ENCODE measurements at places on chromosomes 11 and 22.
A peak's percentile ranks its signal among the peaks of the same experiment; 100 is the strongest.

- no peak for DNase-seq
Measured at GRCh38 chr11:74678041-74678440, 53.2 kb downstream of the CHRDL2 start.

DNA sequence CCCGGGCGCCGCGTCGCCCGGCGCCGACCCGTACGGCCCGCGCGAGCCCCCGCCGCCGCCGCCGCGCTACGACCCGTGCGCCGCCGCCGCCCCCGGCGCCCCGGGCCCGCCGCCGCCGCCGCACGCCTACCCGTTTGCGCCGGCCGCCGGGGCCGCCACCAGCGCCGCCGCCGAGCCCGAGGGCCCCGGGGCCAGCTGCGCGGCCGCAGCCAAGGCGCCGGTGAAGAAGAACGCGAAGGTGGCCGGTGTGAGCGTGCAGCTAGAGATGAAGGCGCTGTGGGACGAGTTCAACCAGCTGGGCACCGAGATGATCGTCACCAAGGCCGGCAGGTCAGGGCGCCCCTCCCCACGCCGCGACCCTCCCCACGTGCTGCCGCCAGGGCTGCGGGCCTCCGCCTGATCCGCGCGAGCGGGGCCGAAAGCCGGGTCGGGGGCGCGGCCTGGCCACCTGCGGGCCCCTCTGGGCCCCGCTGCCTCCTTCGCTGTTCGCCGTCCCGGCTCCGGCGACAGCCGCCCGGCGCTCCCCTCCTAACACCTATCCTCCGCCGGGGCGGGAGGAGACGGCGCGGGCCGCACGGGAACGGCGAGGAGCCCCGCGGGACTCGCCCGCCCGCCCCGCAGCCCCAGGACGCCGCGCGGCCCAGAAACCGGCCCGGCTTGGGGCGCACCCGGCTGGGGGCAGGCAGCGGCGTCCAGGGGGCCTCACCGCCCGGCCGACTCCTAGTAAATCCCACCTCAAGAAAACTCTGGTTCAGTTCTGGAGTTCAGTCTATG, 560 bp downstream of the TBX1 start:
- DNase-seq: no peak

DNA sequence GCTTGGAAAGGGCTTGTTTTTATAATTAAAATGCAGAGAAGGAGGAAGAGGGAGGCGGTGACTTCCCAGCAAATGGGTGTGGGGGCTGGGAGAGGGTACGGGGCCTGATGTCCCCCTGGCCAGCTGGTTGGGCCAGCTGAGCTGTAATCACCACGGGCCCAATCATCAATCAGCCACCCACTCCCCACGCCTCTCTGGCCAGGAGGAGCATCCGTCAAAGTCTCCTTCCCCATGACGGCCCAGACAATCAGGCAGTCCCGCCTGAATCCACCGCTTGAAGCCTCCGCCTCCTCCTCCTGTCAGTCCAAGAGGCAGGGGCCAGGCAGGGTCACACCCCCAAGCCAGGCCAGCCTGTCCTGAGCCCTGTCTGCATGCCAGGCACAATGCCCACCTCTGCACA, 13.3 kb upstream of the CABP7 start:
- no peak for DNase-seq

DNA sequence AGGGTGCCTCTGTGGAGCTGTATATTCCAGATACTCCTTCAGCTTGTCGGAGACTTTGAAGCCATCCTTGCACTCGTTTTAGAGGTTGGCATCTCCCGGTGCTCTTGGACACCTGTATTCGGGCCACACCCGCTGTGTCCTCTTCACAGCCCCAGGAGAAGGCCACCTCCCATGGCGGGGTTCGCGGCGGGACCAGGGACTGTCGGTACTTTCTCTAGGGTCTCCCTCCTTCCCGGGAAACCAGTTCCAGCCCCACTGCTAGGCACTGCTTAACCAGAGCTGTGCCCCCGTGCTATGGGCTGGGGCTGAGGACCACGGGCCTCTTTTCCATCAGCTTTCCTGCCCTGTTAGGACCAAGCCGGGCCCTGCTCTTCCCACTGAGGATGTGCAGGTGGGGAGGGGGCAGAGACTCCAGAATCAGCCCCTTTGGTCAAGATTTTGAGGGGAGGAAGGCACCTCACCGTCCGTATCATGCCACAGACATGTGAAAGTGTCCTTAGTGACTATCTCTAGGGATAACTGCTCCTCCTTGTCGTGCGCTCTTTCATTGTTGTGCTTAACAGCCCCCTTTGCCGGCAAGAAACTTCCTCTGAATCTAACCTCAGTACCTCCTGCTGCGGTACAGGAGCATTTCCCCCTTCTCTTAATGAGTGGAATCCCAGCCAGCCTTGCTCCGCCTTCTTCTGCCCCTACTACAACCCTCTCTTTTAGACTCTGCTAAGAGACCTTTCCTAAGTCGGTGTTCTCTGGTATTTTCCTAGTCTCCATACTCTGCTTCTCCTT, 1.2 kb upstream of the B3GAT1 start:
- no peak for DNase-seq

DNA sequence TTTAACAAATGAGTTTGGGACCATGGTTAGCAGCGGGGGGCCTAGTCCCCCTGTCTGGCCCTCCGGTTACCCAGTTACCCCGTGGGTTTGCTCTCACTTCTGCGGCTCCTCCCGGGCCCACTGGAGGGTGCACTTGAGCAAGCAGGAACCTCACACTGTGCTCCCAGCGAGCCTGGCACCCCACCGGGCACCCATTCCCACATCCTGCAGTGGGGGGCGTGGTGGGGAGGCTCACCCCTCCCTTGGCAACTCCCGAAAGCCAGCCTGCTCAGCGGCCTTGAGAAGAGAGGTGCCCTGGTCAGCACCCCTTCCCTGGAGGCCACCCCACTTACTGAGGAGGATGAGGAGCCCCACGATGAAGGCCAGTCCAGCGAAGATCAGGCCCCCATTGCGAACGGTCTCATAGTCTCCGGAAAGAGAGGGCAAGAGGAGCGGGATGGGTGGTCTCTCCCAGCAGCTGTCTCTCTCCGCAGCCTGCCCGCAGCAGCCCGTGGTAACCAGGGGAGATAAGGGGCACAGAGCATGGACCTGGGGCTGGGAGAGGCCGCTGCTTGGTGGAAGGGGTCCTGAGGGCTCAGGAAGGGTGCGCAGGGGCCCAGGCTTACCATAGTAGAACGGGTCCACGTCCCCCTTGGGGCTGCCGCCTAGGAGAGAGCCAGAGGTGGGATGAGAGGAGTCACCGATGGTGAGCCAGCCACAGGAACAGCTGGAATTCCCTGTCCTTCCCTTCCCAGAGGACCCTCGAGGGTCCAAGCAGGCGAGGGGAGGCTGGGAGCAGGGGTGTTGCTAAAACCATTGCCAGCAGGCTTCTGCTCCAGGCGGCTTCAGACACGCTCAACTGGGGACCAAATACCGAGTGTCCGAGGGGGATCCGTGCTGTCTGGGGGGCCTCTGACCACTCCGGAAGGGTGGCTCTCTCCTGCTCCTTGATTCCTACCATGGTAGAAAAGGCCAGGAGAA, 2.2 kb downstream of the FXYD2 start:
- peak; percentile 27 for DNase-seq

- DNase-seq: no peak
Measured at GRCh38 chr22:39832627-39833074, 60.9 kb downstream of the ENTHD1 start.

DNA sequence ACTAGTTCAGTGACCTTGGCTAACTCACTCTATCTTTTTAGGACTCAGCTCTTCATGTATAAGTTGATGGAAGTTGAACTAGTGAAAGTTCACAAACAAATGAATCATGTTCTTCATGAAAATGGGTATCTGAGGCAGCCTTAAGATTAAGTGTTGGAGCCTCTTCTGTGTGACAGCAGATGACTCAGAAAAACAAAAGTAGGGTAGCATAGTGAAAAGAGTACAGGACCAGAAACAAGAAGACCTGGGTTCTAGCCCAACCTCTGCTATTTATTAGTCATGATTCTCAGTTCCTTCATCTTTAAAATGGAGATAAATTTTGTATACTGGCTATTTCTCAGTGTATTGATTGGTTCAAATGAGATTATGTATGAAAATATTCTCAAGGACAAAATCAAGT, 60.2 kb downstream of the USP35 start:
- DNase-seq: peak; percentile 39

DNA sequence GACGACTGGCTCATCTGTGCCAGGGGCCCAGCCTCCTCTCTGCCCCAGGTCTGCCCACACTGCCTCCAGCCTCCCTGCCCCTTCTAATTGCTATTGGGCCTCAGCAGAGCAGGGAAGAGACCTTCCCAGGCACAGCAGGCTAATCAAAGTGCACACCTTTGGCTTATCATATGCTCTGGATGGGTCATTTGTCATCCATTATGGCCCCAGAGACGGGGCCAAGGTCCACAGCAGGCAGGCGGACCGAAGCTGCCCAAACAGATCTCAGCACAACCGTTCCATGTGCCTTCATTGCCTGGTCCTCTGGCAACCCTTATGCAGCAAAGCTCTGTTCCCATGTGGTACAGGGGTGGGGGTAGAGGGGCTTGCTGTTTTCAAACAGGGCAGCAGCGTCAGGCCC, 66.6 kb downstream of the TP53I11 start:
- no peak for DNase-seq

- DNase-seq: no peak
Measured at GRCh38 chr11:20934516-20934915, 265.1 kb downstream of the NELL1 start.

GRCh38 chr11:67409261-67409666, 5.4 kb downstream of the TBC1D10C start:
- peak; percentile 63 for DNase-seq

- no peak for DNase-seq
Measured at GRCh38 chr11:22426915-22427314, 88.7 kb downstream of the SLC17A6 start.

GRCh38 chr11:94754819-94755218, 13.3 kb upstream of the AMOTL1 start:
- DNase-seq: no peak

DNA sequence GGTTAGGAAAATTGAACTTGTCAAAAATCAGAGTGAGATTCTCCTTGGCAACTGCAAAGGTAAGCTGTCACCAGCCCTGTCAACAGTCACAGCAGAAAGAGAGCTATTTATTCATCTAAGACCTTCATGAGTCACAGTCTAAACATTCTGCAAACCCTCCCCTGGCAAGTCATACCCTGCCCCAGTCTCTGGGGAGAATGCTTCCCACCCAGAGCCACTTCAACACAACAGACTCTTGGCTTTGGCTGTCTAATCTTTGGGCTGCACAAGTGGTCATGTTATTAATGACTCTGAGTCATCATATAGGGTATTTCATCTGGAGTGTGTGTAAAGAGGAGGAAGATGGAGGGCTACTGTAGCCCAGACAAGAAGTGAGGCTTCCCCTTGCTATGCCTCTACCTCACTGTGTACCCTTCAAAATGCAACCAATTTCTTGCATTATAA, 153.4 kb downstream of the CCDC34 start:
- DNase-seq: peak; percentile 26

GRCh38 chr11:24575392-24575791, 78.5 kb downstream of the LUZP2 start:
- DNase-seq: no peak

GRCh38 chr11:114085965-114086793, 26.7 kb downstream of the ZBTB16 start:
- no peak for DNase-seq

- peak; percentile 37 for DNase-seq
Measured at GRCh38 chr11:74388678-74389327, 9.4 kb downstream of the PGM2L1 start.

GRCh38 chr11:10385696-10386095, 69.4 kb upstream of the AMPD3 start:
- no peak for DNase-seq

GRCh38 chr11:37394236-37394870, 796.3 kb upstream of the RAG2 start:
- no peak for DNase-seq

GRCh38 chr11:60984636-60985035, 13.2 kb downstream of the CD6 start:
- DNase-seq: no peak

DNA sequence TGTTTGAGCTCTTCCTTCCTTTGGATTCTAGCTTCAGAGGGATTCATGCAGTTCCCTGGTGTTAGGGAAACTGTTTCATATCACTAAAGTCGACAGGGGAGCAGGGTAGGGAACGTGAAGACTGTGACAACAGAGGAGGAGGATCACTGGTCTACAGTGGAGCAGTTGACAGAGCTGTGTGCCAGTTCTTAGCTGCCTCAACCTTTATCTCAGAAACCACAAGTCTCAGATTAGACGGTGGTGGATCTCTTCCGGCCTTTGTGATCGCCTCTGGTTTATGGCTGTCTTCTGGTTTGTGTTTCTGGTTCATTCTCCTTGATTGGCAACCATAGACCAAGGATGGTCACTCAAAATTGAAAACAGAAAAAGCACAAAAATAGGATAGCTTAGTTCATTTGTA, 538.9 kb upstream of the API5 start:
- DNase-seq: no peak

DNA sequence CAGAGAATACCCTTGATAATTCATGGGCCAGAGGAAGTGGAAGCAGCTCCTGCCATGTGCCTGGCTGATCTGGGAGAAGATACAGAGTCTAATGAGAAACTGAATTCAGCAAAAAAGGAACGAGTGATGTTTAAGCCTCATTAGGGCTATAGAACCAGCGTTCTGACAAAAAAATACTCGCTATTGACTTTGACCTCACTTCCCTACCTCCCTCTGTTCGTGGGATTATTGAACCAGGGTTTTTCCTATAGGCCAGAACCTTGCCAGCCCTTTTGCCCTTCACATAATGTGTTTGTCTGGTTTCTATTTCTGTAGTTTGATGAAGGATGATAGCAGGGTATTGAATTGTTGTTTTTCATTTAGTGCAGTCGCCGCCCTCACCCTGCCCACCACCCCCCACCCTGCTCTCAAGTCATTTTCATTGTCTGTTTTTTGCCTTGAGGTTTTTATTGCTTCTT, 7.6 kb upstream of the RBFOX2 start:
- peak; percentile 8 for DNase-seq

DNA sequence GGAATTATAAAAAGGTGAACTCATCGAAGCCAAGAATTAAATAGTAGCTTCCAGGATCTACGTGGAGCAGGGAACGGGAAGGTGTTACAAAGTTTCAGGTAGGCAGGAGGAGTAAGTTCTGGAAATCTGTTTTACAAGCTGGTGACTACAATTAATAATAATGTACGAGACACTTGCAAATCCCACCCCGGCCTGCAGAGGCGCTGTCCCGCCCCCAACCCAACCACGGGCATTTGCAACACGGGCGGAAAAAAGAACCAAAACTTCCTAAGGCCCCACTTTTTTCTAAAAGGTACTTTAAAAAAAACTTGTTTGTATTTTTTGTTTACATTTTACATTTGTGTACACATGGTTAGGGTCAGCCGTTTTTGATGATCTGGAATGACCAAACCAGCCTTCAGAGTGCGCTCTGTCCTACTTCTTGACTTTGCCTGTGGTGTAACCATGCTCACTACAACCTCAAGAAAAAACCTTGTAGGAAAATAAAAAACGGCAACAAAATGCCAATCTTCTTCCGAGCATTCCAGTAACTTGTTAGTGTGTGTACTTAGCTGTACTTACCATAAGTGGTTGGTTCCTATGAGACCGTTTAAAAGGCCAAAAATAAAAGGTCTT, 449.6 kb upstream of the B3GAT1 start:
- no peak for DNase-seq

All from MV-4-11 (cell line).